ENCODE measurements at places on chromosomes 13 and 19.
A peak's percentile ranks its signal among the peaks of the same experiment; 100 is the strongest.

DNA sequence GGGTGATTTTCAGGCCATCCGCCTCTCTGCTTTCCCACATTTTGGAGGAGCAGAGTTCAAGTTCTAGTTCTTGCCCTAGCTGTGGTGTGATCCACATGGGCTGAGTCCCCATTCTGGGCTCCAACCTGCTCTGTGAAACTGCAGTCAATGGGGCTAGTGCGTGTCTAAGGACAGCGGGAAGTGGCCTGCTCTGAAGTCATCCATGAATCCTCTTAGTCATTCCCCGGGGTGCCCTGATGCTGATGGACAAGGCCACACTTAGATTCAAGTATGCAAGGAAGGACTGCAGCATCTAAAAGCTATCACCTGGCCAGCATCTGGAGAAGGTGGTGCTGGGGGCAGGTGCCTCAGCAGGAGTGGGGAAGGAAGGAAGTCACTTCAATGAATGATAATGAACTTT is 94.6 kb downstream of the TSHZ3 start:
- H3K4me3 ChIP-seq, result no peak overlapping the region
- H3K27me3 ChIP-seq, result no peaks in the 10 kb centered on the region
- H3K4me1 ChIP-seq, result no peaks in the 10 kb centered on the region
- peak; percentile 32 for DNase-seq
- H3K27ac ChIP-seq, result no peak overlapping the region

DNA sequence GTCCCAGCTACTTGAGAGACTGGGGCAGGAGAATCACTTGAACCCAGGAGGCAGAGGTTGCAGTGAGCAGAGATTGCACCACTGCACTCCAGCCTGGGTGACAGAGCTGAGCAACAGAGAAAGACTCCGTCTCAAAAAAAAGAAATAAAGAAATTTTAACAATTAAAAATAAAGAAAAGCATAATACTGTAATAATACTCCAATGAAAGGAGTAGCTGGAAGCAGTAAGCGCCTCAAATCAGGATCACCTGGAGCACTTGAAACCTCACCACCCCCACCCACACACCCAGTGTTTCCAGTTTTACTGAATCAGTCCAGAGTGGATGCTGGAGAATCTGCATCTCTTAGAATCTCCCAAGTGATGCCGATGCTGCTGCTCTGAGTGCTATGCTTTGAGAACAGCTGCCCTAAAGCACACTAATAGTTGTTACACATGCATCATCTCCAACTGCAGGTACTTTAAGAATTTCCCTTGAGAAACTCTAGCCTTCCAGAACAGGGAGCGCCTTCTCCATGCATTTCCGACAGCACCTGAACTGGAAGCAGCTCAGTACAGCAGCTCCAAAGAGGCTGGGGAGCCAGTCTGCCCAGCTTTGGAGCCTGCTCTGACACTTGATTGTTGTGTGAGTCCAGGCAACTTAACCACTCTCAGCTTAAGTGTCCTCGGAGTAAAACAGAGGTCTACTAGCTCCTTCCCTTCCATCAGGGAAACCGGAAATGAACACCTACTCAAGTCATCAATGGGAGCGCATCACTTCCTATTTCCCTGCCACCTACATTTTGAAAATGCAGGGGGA is 2.9 kb downstream of the ABCC4 start:
- H3K4me3 ChIP-seq, result no peak overlapping the region
- no peaks in the 10 kb centered on the region for H3K36me3 ChIP-seq
- no peak for DNase-seq
- H3K4me1 ChIP-seq, result no peaks in the 10 kb centered on the region
- H3K27me3 ChIP-seq, result no peaks in the 10 kb centered on the region
- H3K27ac ChIP-seq, result no peak overlapping the region

GRCh38 chr13:83372786-83373185 is 509.5 kb downstream of the SLITRK1 start:
- H3K4me3 ChIP-seq, result no peak overlapping the region
- H3K27me3 ChIP-seq, result no peaks in the 10 kb centered on the region
- H3K4me1 ChIP-seq, result no peaks in the 10 kb centered on the region
- DNase-seq, result no peak
- H3K36me3 ChIP-seq, result no peaks in the 10 kb centered on the region
- H3K27ac ChIP-seq, result no peak overlapping the region

- no peak for DNase-seq
- H3K4me1 ChIP-seq, result no peaks in the 10 kb centered on the region
- no peak overlapping the region for H3K4me3 ChIP-seq
- no peak overlapping the region for H3K27ac ChIP-seq
Observed at GRCh38 chr19:17607936-17608335, 52.5 kb downstream of the COLGALT1 start.

DNA sequence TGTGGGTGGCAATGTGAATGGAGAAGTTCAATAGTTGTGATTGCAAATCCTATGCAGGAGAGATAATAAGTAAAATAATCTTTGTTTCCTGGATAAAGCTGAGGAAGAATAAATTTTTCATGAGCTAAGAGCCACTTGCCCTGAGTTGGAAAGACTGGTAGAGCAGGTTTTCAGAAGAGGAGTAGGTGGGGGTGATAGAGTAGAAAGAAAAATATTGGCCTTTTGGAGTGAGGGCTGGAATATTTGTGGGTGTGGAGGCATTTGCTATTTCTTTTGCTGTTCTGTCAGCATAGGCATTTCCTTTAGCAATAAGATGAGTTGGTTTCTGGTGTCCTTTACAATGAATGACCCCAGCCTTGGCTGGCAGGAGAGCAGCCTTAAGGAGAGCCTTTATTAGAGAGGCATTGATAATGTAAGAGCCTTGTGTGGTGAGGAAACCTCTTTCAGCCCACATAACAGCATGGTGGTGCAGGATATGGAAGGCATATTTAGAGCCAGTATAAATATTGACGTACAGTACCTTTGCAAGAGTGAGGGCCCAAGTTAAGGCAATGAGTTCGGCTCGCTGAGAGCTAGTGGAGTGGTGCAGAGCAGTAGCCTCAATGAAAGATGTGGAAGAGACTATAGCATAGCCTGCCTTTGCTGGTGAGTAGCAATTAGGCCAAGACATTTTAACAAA is 11.6 kb upstream of the ZNF431 start:
- H3K4me3 ChIP-seq, result no peak overlapping the region
- H3K36me3 ChIP-seq, result no peaks in the 10 kb centered on the region
- no peak for DNase-seq
- no peak overlapping the region for H3K27ac ChIP-seq
- no peaks in the 10 kb centered on the region for H3K4me1 ChIP-seq

GRCh38 chr13:22937953-22938352 is 242.8 kb upstream of the SGCG start:
- no peak overlapping the region for H3K27ac ChIP-seq
- no peaks in the 10 kb centered on the region for H3K27me3 ChIP-seq
- no peak overlapping the region for H3K4me3 ChIP-seq

Measured in right atrium auricular region (tissue), 2 donors.